ENCODE measurements at places on chromosomes 6 and 20.

GRCh38 chr20:48942730-48943129 lies 21.2 kb downstream of the ARFGEF2 start:
- no peak for DNase-seq

DNA sequence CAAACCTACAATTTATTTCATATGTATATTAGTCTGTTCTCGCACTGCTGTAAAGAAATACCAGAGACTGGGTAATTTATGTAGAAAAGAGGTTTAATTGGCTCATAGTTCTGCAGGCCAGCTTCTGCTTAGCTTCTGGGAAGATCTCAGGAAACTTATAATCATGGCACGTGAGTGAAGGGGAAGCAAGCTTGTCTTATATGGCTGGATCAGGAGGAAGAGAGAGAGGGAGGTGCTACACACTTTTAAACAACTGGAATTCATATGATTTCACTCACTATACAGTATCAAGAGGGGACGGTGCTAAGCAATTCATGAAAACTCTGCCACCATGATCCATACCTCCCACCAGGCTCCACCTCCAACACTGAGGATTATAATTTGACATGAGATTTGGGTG lies 29.9 kb downstream of the PHACTR2 start:
- no peak for DNase-seq

- no peak for DNase-seq
These were observed 413.8 kb downstream of the PTPRT start for GRCh38 chr20:42775866-42776265.

GRCh38 chr20:57633945-57634491 lies 13.8 kb upstream of the ZBP1 start:
- no peak for DNase-seq

DNA sequence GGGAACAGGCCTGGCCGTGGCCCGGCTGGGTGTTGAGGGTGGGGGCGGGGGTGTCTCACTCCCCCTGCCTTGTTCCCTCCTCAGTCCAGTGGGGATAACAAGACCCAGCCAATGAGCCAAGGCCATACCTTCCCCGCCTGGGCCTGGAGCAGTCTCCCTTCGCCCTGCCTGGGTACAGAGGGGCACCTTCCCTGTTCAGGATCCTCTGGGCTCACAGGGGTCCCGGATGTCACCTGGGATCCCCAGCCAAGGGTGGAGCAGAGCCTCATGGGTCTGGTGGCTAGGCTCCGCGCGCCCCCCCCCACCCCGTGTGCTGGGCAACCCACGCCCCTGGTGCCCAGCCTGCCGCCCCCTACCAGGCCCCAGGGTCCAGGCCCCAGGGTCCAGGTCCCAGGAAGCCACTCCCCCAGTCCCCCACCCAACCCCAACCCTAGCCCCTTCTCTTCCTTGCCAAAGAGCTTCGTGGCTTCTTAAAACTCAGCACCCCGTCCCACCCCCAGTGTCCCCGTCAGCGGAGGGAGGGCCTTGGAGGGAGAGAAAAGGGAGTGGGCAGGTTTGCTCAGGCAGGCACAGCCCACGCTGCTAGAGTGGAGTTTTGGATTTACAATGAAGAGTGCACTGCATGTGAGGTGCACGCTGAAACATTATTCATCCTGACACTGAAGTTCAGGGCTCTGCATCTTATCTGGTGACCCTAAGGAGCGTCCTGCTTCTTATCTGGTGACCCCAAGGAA lies 11.8 kb downstream of the HRH3 start:
- no peak for DNase-seq

DNA sequence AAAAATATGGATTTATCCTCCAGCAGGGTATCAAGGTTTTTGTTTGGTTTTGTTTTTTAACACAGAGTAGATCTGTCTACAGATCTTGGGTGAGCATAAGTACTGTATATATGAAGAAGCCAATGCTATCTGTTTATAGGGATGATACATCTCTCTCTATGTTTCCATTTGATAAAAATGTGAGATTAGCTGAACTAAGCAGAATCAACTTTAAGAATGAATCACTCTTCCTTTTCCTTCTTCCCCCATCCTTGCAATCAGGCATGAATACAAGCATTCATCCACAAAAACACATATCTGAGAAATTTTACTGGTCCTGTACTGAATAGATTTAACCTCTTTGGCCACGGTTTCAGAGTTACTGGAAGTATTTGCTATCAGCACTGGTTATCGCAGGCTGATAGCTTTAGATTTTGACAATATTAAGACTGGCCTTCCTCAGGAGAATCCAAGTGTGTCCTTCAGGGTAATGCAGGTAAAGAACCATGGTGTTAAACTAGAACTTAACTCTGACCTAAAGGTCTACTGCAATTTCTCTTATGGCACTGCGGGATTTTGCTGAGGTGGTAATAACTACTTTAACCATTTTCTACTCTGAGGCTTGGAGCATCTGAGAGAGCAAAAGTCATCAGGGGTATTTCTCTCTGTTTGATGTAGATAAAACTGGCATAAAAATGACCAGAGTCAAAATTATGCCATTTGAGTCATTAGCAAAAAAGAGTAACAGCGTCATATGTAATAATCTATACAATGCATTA lies 1.5 kb downstream of the SNAP25 start:
- DNase-seq: no peak

- DNase-seq: no peak
These were observed 656 bp downstream of the TDRD6 start for GRCh38 chr6:46688117-46688965.

DNA sequence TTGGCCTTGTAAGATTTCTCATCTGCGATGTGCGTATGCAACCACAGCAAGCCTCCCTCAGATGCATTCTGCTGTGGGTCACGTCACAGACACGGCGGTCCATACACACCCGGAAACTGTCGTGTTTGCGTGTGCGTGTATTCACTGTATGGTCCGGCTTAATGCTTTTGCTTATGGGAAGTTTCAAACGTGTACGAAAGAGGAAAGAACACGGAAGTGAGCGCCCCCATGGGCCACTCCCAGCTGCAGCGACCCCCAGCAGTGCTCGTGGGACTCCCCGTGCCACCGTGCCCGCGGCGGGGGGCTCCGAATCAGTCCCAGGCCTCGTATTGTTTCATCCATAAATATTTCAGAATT lies 10.2 kb downstream of the DLL1 start:
- no peak for DNase-seq

DNA sequence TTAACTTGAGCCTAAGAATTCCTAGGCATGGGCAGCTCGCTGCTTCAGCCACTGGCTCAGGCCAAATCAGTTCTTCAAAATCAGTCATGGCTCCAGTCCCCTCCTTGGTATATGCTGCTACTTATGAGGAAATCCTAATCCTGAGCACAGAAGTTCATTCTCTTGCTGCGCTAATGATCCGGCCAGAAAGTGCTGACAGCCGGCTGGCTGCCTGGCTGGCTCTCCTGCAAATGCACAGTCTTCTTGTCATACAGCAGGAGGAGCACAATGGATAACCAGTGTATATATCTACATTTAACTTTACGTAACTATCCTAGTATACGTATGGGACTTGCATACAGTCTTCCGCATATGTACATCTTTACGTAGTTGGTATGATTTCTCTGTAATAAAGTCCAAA lies 500.8 kb downstream of the PRKN start:
- DNase-seq: no peak

GRCh38 chr6:165663736-165664558 lies 906 bp upstream of the PDE10A start:
- DNase-seq: no peak

DNA sequence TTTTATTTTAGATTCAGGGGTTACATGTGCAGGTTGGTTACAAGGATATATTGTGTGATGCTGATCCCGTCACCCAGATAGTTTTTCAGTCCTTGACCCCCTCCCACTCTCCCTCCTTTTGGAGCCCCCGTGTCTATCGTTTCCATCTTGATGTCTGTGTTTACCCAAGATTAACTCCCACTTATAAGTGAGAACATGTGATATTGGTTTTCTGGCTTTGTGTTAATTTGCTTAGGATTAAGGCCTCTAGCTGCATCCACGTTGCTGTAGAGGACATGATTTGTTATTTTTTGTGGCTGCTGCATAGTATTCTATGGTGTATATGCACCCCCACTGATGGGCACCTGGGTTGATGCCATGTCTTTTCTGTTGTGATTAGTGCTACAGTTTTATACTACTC lies 178.6 kb downstream of the PLCB1 start:
- no peak for DNase-seq

DNA sequence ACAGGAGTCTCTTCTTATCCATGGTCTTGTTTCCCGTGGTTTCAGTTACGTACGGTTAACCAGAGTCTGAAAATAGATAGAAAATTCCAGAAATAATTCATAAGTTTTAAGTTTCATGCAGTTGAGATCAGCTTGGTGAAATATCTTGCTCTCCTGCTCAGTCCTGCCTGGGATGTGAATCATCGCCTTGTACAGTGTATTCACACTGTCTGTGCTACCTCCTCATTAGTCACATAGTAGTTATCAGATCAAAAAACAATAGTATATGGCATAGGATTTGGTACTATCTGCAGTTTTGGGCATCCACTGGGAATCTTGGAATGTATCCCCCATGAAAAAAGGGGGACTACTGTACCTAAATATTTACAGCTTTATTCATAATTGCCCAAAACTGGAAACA lies 22.7 kb upstream of the MOCS1 start:
- no peak for DNase-seq

DNA sequence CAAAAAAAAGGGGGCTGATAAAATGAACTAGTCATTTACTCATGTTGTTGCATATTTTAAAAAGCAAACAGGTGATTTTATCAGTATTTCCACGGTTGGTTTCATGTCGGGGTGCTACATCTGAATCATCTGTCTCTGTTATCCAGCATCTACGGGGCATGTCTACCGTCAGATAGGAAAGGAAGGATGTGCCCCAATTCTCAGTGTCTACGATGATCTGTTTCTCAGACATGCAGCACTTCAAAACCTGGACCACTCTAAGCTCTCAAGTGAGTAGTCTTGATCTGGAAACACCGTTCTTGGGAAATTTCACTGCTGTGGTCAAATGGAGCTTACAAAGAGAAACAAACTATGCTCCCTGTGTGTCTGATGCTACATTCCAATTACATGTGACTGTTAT lies 240.3 kb upstream of the TAB2 start:
- DNase-seq: no peak

DNA sequence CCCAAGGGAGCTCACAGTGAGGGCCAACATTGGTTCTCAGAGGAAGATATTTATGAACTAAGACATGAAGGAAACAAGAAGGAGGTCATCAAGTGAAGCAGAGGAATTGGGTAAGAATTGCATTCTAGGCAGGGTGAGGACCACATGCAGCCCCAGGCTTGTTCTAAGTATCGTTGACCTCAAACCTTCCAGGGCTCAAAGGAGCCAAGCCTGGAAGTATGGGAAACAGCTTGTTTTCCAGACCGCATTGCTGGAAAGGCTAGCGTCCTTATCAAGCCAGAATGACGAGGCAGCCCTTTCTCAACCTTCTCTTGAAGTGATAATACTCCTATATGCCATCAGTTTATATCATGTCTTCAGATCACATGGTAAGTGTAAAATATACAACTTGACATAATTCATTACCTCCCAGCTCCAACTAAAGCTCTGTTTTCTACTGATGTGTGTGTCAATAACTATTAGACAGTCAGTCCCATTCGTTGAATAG lies 79.6 kb downstream of the PHACTR2 start:
- DNase-seq: no peak

DNA sequence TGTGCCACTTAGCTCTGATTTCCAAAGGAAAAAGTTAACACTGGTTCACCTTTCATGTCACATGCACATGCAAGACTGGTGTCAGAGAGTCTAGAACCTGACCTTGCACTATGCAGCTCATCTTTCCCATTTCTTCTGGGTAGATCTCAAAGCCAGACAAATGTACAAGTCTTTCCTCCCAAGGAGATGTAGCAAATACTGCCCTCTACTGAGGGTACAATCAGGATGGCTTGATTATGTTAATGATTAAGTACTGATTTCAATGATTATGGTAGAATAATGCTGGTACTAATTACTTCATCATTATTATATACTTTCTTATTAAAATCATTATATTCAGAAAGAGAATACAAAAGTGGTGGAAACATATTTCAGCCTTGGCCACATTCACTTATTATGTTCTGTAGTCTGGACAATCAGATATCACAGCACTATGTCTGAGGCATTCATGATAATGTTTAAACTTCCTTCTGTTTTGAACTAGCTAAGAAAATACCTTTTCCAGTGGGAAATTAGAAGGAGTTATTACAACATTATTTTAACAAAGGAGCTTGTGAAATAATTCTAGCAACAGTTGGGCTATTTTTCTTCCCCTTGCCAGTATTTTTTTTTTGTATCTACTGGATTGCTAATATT lies 68.5 kb upstream of the FOXO3 start:
- peak; percentile 15 for DNase-seq

DNA sequence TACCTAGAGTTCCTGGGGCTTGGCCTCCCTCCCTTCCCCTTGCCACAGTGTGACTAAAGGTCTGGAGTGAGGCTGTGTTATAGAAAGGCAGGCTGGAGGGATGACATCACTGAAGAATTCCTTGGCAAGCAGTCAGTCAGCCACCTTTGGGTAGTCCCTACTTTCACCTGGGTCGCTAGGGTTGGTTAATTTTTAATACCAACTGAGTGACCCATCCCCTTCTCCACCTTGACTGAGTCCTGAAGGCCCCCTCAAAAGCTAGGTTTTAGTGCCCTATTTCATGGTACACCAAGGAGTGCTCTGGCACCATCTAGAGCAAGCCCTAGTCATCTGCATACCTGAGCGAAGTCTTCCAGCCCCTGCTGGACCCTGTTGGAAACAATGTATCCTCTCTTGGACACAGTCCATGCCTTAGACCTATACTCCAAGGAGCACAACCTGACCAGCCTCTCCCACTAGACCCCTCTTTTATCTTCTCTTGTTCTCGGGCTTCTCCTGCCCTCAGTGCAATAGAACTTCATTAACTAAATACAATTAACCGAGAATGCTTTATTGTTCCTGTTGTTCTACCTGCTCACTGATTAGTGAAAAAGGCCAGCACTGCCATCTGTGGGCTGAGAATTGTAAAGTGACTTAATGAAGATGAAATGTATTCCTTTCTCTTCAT lies 44.6 kb downstream of the RIN2 start:
- DNase-seq: no peak

DNA sequence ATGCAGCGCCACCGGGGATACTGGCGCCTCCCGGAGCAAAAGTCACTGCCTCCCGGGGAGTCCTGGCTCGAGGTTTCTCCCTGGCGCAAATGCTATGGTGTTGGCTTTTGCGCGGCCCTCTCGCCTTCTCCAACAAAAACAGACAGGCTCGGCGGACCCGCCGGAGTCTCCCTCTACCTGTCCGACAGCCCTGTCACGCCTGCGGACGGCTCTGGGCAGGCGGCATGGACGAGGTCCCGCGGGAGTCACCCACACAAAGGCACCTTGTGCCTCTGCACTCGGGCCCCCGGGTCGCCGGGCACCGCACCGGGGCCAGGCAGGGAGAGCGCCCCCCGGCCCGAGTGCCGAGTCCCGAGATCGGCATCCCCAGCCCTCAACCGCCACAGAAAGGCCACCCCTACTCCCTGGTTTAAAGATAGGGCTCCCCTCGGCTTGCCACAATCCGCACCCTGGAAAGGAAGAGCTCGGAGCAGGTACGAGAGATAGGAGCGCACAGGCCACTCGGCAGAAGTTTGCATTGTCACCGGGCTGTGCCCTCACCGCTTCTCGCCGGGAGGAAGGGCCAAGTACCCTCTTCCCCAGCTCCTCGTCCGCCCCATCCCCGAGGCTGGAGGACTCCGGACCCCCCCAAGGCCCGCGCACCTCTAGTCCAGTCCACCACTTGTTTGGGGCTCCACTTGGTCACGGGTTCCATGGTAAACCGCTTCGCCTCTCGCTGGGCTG lies 903 bp downstream of the CNKSR3 start:
- peak; percentile 64 for DNase-seq

- DNase-seq: no peak
These were observed 258.4 kb upstream of the FAM83B start for GRCh38 chr6:54588176-54588575.

- no peak for DNase-seq
These were observed 33.0 kb upstream of the CDH4 start for GRCh38 chr20:61219021-61219431.

- no peak for DNase-seq
These were observed 124.4 kb downstream of the TCP11 start for GRCh38 chr6:35016502-35017321.
